RPMI7951 (cell line): ENCODE measurements at places on chromosomes 1 and 21. TPM values are rescaled to one million over a fixed set of nuclear protein-coding genes. Genes with fewer than 3 reads are reported as not detected.

NPHS2 gene
- total RNA-seq, result not detected in 2 replicates

DNAJC28 gene
- total RNA-seq, result 2.0 and 2.6 TPM in 2 replicates

SLC25A34 gene
- total RNA-seq, result 0.12 and 0.29 TPM in 2 replicates

GGPS1 gene
- total RNA-seq, result 30.0 and 37.7 TPM in 2 replicates

LRRC53 gene
- total RNA-seq, result not detected in 2 replicates

CORT gene
- total RNA-seq, result not detected in 2 replicates

IPO9 gene
- total RNA-seq, result 16.7 and 22.9 TPM in 2 replicates

SRM gene
- 35.6 and 41.8 TPM in 2 replicates for total RNA-seq

ERO1B gene
- total RNA-seq, result 3.1 and 3.8 TPM in 2 replicates

ROR1 gene
- total RNA-seq, result 9.0 and 10.5 TPM in 2 replicates

TPR gene
- total RNA-seq, result 46.7 and 64.3 TPM in 2 replicates

UTS2 gene
- 0.10 TPM in 1 of 2 replicates, not detected in the other for total RNA-seq

FGGY gene
- total RNA-seq, result 6.8 and 7.2 TPM in 2 replicates
